ENCODE measurements at places on chromosomes 16 and 17.

GRCh38 chr16:88541831-88542616 lies 28.2 kb upstream of the ZC3H18 start:
- no peak for DNase-seq

DNA sequence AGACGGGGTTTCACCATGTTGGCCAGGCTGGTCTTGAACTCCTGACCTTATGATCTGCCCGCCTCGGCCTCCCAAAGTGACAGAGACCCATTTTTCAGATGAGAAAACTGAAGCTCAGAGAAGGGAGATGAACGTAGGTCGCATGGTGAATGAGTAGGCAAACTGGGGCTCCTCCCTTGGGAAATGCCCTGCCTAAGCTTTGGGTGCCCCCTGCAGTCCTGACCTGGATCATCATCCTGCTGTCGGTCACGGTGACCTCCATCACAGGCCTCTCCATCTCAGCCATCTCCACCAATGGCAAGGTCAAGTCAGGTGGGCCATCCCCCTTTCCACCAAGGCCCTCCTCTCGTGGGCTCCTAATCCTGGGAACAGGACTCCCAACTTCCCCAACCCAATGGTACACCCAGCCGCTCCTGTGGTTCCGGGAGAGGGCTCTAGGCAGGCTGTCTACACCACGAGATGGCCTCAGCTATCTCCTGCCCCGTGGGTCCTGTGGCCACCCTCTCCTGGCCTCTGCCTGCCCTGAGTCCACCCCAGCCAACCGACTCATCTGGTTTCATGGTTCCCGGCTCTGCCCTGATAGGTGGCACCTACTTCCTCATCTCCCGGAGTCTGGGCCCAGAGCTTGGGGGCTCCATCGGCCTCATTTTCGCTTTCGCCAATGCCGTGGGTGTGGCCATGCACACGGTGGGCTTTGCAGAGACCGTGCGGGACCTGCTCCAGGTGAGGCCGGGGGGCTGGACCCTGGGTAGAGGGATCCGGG lies 4.7 kb downstream of the SLC12A3 start:
- DNase-seq: peak; percentile 47

DNA sequence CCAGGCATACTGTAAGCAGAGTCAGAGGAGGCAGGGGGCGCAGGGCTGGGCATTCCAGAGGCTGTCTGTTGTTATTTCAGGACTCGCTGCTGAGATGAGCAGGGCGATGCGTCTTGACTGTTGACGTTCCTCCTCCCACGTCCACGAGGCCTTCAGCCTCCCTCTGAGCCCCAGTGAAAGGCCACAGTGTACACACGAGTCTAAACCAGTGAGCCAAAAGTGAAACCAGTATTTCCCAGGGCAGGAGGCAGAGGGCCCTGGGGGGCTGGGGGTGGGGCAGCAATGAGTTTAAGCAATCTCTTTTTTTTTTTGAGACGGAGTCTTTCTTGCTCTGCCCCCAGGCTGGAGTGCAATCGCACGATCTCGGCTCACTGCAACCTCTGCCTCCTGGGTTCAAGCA lies 21.5 kb downstream of the SMTNL2 start:
- no peak for DNase-seq

GRCh38 chr16:55508941-55509931 lies at the start of gene LPCAT2:
TSS of gene LPCAT2 (plus strand) at chr16:55509072. CDS start at chr16:55509182, 110 bp downstream.
- DNase-seq: peak; percentile 68

- no peak for DNase-seq
Observed at GRCh38 chr16:11047057-11047456, 102.7 kb downstream of the CLEC16A start.

DNA sequence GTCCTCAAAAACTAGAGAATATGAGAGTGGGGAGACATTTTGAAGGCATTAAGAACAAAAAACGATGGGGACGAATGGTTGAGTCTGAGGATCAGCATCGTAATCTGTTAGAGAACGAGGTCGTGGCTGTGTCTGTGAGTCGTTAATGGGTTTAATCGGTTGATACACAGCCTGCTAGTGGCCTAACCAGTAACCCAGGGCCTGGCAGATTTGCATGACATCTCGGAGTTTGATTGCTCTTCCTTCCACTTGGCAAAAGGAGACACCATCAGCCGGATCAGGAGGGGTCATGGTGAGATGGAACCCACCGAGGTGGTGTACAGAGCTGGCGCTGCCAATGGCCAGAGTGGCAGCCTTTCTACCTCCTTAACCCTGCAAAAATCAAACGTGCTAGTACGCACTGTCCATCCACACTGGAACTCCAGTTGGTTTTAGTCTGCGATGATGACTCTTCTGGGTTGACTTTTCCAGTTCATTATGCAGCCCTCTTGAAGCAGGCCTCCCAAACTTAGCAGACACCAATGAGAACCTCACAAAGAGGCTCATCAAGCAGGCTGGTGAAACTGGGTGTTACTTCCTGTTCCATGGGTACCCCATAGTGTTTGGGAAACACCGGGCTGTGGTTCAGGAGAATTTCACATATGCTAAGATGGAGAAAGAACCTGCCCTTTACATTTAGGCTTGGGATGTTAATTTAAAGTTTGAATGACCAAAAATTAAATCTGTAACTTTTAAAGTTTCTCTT lies 4.1 kb downstream of the HS3ST3B1 start:
- DNase-seq: no peak

DNA sequence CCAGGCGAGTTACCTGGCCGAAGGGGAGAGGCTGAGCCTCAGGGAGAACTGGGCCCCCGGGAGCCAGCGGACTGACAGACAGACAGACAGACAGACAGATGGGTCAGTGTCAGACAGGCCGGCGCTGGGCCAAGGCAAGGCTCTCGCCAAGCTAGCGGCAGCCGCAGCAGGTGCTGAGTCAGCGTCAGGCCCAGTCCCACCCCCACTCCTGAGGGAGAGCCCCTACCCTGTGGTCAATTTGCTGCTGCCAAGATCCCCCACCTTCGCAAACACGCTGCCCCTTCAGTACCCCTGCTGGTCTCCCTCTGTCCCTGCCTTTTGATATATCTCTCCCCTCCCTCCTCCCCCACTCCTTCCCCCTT lies 1.5 kb downstream of the FGF11 start:
- no peak for DNase-seq

- no peak for DNase-seq
Observed at GRCh38 chr17:42251115-42251514, 25.1 kb downstream of the STAT5B start.

DNA sequence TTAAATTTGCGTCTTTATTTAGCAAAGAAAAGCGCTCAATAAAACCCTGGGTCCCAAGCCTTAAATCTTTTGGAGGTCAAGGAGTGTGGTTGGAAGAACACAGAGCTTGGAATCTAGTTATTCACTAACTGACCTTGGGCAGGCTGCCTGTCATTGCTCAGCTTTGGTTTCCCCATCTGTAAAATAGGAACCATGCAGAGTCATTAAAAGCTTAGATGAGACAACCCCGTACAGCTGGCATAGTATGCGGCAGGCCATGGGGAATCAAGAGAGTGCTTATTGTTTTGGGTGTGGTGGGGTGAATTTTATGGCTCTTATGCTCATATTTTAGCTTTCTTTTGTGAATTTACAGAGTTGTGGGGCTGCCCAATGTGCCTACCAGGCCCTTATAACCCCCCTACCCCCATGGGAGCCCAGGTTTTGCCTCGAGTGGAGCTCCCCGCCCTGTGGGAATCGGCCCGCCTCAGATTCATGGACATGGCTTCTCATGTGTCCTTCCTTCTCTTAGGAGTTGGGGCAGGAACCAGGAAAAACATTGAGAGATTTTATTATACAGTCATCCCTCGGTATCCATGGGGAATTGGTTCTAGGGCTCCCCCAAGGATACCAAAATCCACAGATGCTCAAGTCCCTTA lies 113.5 kb downstream of the CLEC16A start:
- no peak for DNase-seq

DNA sequence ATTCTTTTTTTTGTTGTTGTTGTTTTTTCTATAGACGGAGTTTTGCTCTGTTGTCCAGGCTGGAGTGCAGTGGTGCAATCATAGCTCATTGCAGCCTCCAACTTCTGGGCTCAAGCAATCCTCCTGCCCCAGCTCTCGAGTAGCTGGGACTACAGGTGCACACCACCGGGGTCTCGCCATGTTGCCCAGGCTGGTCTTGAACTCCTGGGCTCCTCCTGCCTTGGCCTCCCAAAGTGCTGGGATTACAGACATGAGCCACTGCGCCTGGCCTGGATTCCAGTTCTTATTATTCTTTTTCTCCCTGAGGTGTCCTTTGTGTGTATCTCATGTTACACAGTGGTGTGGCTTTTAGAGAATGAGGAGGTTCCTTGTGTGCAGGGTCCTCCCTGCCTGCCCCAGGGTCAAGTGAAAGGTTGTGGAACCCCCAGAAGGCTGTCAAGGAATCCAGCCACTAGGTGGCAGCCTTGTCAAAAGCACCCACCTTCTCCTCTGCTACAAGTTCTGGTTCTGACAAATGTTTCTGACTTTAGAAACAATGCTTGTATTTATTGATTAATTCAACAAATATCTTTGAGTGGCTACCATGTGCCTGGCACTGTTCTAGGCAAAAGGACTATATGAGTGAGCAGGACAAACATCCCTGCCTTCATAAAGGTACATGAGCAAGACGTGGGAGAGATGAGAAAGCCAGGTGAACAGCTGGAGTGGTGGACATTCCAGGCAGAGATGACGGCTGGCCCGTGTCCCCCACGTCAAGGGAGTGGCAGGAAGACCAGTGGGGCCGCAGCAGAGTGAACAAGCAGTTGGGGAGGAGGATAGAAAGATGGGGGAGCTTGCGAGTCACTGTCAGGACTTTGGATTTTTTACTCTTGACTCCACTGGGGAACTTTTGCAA lies 112.4 kb downstream of the SPECC1 start:
- peak; percentile 58 for DNase-seq

DNA sequence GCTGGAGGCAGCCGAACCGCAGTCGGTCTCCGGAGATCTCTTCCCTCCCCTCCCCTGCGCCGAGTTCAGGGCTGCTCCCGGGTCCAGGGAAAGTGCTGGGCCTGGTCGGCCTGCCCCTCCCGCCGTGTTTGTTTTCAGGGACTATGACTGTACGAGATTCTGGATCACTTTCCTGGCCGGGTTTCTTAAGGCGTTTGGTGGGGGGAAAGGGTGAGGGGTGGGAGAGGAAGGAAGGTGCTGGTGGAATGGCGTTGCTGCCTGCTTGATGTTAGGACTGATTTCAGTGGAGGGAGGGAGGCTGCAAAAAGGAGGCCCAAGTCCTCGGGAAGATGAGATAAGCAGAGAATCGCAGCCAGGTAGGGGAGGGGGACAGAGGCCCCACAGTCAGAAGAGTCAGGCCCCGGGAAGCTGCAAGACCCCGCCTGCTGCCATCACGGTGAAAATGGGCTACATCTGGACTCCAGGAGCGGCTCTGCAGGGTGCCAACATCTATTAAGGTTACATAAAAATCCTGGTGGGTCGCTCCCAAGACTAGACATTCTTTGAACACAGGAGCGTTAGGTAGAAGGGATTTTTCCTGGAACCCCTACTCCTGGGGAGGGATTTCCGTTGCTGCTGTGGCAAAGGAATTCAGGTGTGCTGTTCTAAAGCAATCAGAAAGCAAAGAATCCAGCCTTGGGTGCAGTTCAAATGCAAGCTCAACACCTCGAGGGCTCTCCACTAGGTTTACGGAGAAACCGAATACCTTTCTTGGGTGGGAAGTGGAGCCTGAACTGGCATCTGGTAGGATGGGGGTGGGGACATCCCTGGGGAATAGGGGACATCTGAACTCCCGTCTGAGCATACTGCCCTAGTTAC lies 1.2 kb downstream of the ARHGAP44 start:
- no peak for DNase-seq

- no peak for DNase-seq
Observed at GRCh38 chr16:29237971-29238370, 168.5 kb downstream of the NPIPB11 start.

GRCh38 chr16:55624696-55625095 lies 31.1 kb upstream of the SLC6A2 start:
- DNase-seq: no peak

GRCh38 chr16:19844945-19845641 lies 39.6 kb downstream of the GPRC5B start:
- DNase-seq: no peak

- peak; percentile 56 for DNase-seq
Observed at GRCh38 chr16:50699326-50700159, 6.1 kb downstream of the NOD2 start.

DNA sequence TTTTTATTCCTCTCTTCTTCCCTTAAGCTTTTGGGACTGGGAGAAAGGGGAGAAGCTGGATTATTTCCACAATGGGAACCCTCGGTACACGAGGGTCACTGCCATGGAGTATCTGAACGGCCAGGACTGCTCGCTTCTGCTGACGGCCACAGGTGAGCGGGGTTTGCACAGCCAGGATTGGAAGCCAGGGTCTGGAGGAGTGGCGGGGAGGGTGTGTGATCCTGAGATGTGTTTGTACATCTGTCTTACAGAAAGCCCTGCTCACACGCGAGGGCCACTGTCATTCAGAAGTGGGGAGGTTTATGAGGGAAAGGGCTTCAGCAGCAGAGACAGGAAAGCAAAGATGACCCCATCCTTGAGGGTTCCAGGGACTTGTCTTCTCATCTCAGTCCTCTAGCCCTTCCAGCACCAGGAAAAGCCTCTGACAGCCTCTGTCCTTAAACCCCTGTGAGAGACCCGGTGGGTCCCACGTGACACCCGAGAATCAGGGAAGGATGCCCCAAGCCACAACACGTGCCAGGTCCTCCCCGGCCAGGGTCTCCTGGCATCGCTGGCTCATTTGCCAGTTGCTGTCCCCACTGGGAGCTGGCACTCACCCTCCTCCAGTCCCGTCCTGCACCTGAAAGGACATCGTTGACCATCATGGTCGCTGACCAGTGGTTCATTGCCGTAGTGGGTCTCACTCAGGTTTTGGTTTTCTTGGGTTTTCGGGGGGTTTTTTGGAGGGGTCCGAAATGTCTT lies 44.3 kb upstream of the CHMP6 start:
- DNase-seq: no peak

DNA sequence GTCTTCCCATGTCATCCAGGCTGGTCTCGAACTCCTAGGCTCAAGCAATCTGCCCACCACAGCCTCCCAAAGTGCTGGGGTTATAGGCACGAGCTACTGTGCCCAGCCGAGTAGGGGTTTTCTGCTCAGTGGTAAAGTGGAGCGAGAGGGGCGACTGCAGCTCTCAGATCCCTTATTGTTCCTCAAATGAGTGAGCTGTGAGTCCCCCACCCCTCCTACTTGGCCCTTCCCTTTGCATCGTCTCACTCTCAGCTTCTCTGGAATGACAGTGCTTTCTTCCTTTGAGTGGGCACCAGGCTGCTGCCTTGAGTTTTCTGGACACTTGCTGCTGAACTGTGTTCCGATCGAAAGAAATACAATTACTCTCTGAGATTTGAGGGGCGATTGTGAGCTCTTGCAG lies 63.5 kb downstream of the MSI2 start:
- DNase-seq: no peak

DNA sequence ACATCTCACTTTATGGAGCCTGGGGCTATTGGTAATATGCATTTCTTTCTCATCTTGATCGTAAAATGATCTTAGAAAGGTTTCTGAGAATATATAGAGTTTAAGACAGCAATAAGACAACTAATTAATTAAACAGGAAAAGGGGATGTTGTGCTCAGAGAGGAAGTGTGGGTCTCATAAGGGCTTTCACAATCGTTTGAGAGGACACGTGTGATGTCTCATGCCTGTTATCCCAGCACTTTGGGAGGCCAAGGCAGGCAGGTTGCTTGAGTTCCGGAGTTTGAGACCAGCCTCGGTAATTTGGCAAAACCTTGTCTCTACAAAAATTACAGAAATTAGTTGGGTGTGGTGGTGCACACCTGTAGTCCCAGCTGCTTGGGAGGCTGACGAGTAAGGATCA lies 295.6 kb downstream of the WWOX start:
- DNase-seq: no peak

- peak; percentile 68 for DNase-seq
Observed at GRCh38 chr16:1990351-1991134, 773 bp downstream of the SYNGR3 start.

- DNase-seq: no peak
Observed at GRCh38 chr16:14284371-14284770, 213.3 kb downstream of the MRTFB start.

- no peak for DNase-seq
Observed at GRCh38 chr16:74623214-74623838, 16.4 kb upstream of the GLG1 start.
